Non-pigmented ciliary epithelial cell (primary cell): ENCODE measurements at places on chromosomes 2 and 18.

- DNase-seq = no peak
These were observed 1251.6 kb upstream of the ZEB2 start for GRCh38 chr2:145771525-145771924.

DNA sequence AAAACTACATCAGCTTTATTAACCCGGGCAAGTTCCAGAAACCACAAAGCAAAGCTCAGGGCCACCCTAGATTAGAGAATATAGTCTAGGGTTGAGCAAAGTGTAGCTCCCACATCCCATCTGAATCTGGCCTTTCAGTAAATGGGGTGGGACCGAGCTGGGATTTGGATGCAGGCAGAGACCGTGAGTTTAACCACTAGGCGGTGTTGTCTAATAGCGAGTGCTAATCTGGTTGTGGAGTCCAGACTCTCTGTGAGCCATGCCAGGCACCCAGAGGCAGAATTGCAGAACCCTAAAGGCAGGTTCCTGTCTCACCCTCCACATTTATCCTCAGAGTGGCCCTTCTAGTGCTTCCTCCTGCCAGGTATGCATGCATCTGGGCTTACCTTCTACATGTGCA lies 435.9 kb downstream of the TSN start:
- DNase-seq = no peak

GRCh38 chr2:234546770-234547169 lies 49.9 kb upstream of the ARL4C start:
- DNase-seq = no peak

DNA sequence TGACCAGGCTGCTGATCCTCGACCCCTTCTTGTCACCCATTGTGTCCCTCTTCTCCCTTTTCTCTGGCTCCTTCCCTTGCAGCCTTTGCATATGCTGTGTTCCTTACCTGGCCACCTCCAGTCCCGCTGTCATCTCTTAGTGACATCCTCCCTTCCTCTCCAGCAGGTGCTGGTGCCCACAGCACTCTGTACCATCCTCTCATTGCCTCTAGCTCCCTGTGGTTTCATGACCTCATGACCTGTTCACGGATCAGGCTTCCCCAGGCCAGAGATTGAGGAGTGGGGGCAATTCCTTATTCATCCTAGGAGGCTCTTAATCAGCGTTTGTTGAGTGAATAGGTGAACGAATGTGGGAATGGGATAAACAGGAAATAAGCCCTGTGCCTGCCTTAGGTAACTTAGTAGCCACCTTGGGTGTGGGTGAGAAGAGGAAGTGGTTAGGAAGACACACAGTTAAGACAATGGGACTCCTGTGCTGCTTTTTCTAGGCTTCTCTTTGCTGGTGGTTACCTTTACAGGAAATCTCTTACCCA lies 35.5 kb downstream of the ITGA6 start:
- no peak for DNase-seq

- DNase-seq = no peak
These were observed 43.3 kb downstream of the WDPCP start for GRCh38 chr2:63545023-63545422.
